ENCODE measurements at places on chromosomes 3 and 15.

GRCh38 chr15:73844356-73844755 lies 29.0 kb upstream of the TBC1D21 start:
- no peak for DNase-seq

GRCh38 chr3:122681284-122681973 lies 790 bp downstream of the PARP14 start:
- DNase-seq = no peak

- DNase-seq = no peak
These were observed 132.2 kb downstream of the GREM1 start for GRCh38 chr15:32849769-32850668.

GRCh38 chr3:72896996-72897757 lies 9.3 kb downstream of the GXYLT2 start:
- no peak for DNase-seq
